Stimulated activated CD4-positive, alpha-beta T cell treated with anti-CD3 and anti-CD28 coated beads, TNF-alpha, amount 100 ng/mL, for 4 hours (primary cell): ENCODE measurements at places on chromosomes 7 and 10.

DNA sequence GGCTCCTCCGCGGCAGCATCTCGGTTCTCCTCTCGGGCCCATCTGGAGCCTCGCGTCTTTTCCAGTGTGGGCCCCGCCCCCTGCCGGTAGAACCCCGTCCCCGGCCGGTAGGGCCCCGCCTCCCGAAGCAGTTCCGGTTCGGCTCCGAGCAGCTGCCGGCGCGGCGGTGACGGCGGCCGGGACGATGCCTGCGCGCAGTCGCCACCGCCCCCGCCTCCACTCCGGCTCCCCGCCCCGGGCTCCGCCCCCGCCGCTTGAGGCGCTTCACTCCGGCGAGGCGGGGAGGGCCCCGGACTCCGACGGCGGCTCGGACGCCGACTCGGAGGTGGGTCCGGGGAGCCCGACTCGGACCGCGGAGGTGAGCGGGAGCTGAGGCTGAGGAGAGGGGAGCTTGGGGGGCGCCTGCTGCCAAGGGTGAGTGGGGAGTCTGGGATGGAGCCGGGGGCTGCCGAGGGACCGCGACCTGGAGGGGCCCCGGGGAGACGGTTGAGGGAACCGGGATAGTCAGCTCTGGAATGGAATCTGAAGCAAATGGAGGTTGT is at the start of gene SAMD8:
SAMD8 (plus strand) TSS at position 292 of the 542 bp plus-strand sequence. CDS start 38,873 bp downstream, outside the sequence.
- DNase-seq, result peak; percentile 89

DNA sequence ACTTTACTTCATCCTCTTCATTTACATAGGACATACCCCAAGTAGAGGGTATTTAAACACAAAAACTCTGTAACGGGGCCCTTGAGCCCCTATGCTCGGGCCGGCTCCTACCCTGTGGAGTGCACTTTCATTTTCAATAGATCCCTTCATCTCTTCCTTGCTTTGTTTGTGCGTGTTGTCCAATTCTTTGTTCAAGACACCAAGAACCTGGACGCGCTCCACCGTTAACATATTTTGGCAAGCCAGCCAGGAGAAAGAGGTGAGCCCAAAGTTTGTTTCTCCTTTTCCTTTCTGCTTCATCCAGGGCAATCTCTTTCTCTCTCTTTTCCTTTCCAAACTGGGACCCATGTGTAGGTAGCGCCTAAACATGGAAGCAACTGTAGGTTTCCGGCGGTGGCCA is 26.0 kb upstream of the BNIP3 start:
- DNase-seq, result no peak

GRCh38 chr7:23117841-23118240 is 12.3 kb downstream of the KLHL7 start:
- DNase-seq, result no peak

GRCh38 chr10:108358912-108359311 is 1194.4 kb upstream of the SORCS1 start:
- DNase-seq, result no peak

- no peak for DNase-seq
These were observed 90.0 kb downstream of the PLXNA4 start for GRCh38 chr7:132486274-132486610.
